Aortic smooth muscle cell (primary cell): ENCODE measurements at places on chromosomes 1 and 21. TPM values are rescaled to one million over a fixed set of nuclear protein-coding genes. Genes with fewer than 3 reads are reported as not detected.

The RXFP4 gene
- 0.12 TPM in 1 of 2 replicates, not detected in the other for total RNA-seq

The LEPROT gene
- total RNA-seq: 46.4 and 47.8 TPM in 2 replicates

The AQP10 gene
- total RNA-seq: under 0.01 and 0.06 TPM in 2 replicates

The HSPB7 gene
- total RNA-seq: 4.6 and 21.6 TPM in 2 replicates

The TDRD5 gene
- not detected in 2 replicates for total RNA-seq

The HSD3B2 gene
- not detected in 2 replicates for total RNA-seq

The MARK1 gene
- total RNA-seq: 1.3 and 2.1 TPM in 2 replicates
